ENCODE measurements at places on chromosomes 5 and 9.

- no peak for DNase-seq
Measured at GRCh38 chr9:87834357-87834756, 48.3 kb upstream of the SPATA31E1 start.

GRCh38 chr5:58314356-58315210 is 145.3 kb downstream of the PLK2 start:
- no peak for DNase-seq

- no peak for DNase-seq
Measured at GRCh38 chr5:57338068-57338867, 144.3 kb downstream of the ACTBL2 start.

GRCh38 chr5:79227484-79228025 is 8.4 kb upstream of the JMY start:
- no peak for DNase-seq

DNA sequence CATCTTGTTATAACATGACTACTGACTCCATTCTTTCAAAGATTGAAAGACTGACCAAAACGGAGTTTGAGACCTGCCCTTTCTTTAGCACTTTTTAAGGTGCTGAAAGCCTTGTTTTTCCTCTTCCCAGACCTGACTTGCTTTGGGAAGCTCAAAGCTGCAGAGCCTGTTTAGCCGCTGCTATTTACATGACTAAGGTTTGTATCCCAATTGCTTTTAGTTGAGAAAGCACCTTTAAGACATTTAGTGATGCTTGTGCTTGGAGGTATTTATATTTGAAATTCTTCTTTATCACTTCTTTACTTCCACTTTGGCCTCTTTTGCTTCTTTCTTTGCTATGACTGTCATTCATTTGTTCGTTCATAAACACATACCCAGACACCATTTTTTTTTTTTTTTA is 182.6 kb upstream of the ELL2 start:
- DNase-seq, result no peak

GRCh38 chr5:107538805-107539445 is 131.8 kb downstream of the EFNA5 start:
- DNase-seq, result no peak

DNA sequence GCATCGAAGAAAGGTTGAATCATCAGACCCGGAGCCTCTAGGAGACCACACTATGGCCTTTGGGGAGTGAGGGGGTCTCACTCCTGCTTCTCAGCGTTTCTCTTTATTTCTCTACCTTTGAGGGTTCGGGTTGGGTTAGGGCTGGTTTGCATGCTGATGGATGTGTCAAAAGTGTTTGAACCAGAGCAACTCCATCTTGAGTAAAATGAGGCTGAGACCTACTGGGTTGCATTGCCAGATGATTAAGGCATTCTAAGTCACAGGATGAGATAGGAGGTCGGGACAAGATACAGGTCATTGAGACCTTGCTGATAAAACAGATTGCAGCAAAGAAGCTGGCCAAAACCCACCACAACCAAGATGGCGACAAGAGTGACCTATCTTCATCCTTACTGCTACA is 44.9 kb upstream of the TCF7 start:
- DNase-seq, result no peak

DNA sequence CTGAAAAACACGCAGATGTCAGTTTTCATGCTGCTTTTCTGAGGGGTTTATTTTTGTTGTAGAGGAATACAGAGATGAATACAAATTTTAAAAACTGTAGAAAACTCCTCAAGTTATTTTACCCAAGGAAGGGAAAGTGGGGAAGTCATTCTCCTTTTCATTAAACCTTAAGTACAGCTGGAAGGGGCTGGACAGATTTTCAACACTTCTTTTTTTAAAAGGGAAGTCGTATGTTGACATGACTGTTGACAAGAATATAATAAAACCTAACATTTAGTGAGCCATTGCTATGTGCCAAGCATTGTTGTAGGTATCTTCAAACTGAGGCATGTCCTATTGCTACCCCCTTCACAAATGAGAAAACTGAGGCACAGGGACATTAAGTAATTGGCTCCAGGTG is 235.7 kb upstream of the ELL2 start:
- DNase-seq, result no peak

DNA sequence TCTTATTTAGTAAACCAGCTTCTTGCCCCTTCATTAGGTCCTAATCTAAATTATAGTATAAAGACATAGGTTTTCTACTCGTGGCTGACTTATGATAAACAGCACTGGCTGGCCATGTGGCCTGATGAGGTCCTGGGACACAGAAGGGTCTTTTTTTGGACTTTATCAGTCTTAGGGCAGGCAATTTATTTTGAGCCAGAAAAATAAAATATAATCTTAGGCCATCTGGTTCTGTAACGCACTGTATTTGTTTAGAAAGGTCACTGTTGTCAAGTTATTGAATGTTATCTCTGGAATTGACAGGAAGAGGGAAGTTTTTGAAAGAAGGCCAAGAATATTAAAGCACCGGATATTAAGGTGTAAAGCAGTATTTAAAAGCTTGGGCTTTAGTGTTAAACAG is 53.9 kb downstream of the RFX3 start:
- DNase-seq, result no peak

- DNase-seq, result no peak
Measured at GRCh38 chr5:142215915-142216681, 107.5 kb downstream of the NDFIP1 start.

DNA sequence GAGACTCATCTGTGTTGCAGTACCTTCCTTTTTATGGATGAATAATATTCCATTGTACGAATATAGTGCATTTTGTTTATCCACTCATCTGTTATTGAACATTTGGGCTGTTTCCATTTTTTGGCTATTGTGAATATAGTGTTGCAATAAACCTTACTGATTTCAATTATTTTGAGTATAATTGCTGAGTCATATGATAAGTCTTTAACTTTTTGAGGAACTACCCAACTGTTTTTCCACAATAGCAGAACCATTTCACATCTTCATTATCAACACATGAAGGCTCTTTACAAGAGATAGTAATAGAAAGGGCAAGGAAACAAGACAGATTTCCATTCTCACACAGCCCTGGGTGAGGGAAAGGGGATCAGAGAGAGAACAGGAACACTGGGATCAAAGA is 329.2 kb downstream of the RAB3C start:
- no peak for DNase-seq

Measured in activated T-cell treated with anti-CD3 and anti-CD28 coated beads, Interleukin-2, amount 50 U/mL, for 48 hours (primary cell).